Activated T-helper 17 cell treated with anti-CD3 and anti-CD28 coated beads, Interleukin-2, amount 50 U/mL, for 72 hours (primary cell): ENCODE measurements at places on chromosomes 13 and 19. TPM values are rescaled to one million over a fixed set of nuclear protein-coding genes. Genes with fewer than 3 reads are reported as not detected.

- ATAC-seq, result no peak
These were observed 7.2 kb downstream of the CERS4 start for GRCh38 chr19:8216357-8216756.

ZNF497 gene
- 1.7 TPM for total RNA-seq

DNA sequence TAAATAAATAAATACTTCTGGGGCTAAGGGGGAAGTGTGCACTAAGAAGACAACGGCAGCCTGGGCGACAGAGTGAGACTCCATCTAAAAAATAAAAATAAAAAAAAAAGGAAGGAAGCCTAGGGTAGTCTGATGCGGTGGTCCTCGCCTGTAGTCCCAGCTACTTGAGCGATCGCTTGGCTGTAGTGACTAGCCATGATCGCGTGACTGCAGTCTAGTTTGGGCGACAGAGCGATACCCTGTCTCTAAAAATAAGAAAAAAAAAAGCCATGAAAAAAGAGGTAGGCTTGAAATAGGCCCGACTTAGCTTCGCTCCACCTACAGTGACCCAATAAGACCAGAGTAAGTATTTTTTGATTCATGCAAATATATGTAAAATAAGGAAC, 661 bp upstream of the BABAM1 start:
- ATAC-seq, result no peak

CACNA1A gene
- 2.5 TPM for total RNA-seq

DNA sequence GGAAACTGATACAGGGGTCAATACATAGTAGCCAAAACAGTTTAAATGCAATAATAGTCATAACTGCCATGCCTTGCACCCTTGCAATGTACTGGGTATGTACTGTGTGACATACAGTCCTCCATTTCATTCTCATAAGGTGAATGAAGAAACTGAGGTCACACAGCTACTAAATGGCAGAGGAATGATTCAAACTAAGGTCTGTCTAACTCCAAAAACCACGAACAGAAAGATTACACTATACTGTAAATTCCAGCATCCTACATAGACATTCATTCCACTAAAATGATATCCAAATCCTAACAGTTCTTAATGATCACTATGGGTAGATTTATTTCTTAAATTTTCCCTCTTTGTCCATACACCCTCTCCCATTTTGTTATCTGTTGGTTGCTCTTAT, 238.1 kb upstream of the SERP2 start:
- no peak for ATAC-seq
